ENCODE measurements at places on chromosomes 2 and 18.

GRCh38 chr2:207619764-207620203 lies 5.4 kb downstream of the METTL21A start:
- no peak for DNase-seq

DNA sequence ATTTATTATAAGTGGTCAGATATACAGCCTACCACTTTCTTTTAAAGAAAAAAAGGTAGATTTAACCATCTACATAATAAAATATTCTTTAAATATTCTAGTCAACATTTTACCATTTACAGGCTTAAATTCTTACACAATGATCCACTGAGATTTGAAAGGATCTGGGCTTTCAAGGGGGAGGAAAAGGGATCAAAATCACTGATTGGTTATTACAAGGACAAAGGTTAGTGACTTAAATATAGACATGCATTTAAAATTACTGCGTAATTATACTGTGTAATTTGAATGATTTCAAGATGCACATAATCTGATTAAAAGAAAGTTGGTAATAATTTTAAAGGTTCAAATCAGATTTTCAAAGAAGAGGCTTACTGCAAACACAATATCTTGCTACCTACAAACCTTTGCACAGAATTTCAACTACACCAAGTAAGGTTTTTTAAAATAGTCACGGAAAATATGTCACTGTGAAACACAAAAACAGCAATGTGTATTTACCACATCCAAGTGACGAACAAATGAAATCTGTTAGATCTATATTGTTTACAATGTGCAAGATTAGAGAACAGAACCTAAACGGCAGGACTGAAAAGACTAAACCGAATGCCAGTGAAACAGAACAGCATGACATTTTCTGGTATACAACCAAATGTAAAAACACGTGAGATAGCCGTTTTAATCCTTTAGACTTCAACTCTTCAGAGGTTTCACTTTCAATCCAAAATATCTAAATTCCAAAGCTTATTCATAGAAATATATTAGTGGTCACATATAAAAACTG lies 40.8 kb downstream of the RTN4 start:
- peak; percentile 32 for DNase-seq

DNA sequence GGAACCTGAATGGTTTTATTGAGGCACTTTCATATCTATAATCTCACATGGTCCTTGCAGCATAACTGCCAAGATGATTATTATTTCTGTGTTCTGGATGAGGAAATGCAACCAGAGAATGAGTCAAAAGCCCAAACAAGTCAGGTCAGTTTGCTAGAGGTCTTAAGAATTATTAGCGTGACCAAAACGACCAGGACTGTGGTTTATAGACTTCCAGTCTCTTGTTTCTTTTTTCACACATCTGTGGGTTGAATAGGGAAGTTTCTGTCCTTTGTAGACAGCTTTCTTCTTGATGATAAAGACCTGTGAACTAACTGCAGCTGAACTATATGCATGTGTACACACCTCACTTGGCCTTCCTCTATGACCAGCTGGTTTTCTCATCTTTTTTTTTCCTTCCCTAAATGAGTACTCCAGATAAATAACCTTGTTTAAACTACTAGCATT lies 13.9 kb downstream of the ADAM23 start:
- DNase-seq, result peak; percentile 14

GRCh38 chr2:49174750-49175149 lies 20.4 kb upstream of the FSHR start:
- DNase-seq, result no peak

DNA sequence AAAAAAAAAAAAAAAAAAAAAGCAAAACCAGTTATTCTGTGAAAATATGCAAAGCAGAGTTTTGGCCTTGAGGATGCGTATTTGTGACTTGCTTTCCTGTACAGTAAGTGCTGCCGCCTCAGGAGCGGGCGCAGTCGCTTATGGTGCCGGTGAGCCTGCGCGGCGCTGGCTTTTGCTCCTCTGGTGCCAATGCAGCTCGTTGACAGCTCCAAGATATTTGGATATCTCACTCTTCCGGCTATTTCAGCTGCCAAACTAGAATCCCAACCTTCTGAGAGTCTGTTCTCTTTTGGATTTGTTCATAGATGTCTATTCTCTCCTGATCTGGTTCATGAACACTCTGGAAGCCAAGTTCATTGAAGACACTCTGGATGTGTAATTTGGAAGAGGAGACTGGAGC lies 184.1 kb downstream of the AGAP1 start:
- no peak for DNase-seq
